Adipocyte (in vitro differentiated cells): ENCODE measurements at places on chromosomes 1 and 21.
A peak's percentile ranks its signal among the peaks of the same experiment; 100 is the strongest.

- no peak for DNase-seq
Measured at GRCh38 chr1:66502086-66502485, 31.9 kb upstream of the SGIP1 start.

DNA sequence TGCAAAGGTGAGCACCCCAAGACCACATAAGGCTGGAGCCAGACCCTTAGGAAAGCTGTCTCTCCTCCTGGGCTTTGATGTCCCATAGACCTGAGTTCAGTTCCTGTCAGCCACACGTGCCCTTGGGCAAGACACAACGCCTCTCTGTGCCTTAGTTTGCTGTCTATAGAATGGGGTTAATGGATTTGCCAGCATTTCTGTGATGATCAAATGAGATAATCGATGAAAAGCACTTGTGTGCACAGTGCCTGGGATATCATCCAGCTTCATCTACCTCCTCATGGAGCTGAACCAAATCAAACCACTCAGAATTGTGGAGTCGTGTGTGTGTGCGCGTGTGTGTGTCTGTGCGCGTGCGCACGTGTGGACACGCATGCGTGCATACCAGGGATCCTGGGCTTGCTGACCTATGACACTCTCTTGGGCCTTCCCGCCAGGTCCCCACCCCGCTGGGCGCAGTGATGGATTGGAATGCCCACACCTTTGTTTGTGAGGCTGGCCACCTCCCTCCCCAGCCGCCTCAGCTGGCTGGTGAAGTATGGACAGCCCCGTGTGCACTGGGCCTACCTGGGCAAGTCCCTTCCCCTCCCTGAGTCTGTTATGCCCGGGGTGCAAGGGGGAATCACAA is 5.2 kb downstream of the TTC22 start:
- DNase-seq = no peak

- no peak for DNase-seq
Measured at GRCh38 chr1:29599826-29600225, 363.5 kb downstream of the PTPRU start.

DNA sequence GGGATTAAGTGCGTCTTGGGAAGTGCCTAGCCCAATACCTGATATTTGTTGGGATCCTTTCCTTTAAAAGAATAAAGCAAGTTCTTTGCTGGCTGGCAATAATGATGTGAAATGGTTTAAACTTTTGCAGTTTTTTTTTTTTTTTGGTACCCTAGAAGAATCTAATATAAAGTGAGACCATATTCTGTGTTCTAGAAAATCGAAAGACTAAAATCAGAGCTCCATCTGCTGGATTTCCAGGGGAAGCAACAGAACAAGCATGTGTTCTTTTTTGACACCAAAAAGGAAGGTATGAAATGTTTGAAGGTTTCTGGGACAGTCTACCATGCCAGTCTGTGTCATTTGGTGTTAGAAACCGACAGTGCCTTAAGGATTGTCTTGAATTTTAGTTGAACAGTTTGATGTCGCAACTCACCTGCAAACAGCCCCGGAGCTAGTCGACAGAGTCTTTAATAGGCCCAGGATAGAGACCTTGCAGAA is 6.4 kb downstream of the UTP11 start:
- DNase-seq = peak; percentile 67

GRCh38 chr21:28427394-28428022 is 565.2 kb downstream of the LTN1 start:
- no peak for DNase-seq

GRCh38 chr21:31713973-31714740 is 17.8 kb downstream of the SCAF4 start:
- DNase-seq = peak; percentile 30

GRCh38 chr1:90475631-90476030 is 241.5 kb downstream of the BARHL2 start:
- DNase-seq = peak; percentile 27

DNA sequence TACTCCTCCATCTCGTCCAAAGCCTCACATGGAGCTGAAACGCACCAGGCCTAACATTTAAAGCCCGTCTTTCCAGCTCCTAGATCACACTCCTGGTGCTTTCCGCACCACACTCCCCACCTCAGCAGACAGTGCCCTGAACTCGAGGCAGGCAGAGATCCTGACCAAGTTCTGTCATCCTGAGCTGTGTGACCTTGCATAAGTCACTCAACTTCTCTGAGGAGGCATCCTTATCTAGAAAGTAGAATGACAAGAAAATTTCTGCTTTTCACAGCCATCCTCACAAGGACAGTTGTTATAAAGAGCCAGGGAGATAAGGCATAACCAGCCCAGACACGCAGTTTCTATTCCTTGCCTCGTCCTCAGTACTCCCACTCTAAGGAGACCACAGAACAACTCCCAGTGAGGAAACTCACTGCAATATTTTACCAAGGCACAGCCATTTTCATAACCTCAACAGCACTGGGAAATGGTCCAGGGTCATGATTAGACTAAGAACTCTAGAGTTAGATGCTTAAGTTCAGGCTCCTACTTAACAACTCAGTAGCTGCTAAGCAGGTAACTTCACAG is 3.1 kb downstream of the LRP8 start:
- DNase-seq = no peak

- DNase-seq = no peak
Measured at GRCh38 chr1:17205652-17206051, 724 bp downstream of the PADI1 start.

- DNase-seq = no peak
Measured at GRCh38 chr1:117600966-117601365, 4.9 kb upstream of the TENT5C start.

DNA sequence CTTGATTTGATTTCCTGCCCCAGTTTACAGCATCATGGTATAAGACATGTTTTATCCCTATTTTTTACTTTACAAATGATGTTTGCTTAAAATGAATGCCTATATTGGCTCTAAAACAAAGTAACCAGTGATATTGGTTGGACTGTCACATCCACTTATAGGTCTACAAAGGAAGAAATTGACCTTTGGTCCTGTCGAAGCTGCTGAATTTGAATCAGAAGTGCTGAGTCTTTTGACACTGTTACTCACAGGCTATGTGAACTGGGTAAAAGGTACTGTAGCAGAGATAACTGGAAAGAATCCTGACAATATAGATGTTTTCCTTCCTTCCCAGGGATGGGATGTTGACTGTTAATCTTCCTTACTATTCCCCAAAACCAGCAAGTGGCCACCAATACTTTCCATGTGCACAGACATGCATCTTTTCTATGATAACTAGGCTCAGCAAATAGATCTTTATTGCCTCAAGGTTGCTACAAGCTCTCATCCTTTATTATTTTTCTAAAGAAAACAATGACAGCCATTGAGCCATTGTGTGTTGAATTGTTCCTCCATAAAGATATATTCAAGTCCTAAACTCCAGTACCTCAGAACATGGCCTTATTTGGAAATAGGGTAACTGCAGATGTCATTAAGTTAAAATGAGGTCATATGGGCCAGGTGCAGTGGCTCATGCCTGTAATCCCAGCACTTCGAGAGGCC is 175.9 kb upstream of the NR5A2 start:
- no peak for DNase-seq

DNA sequence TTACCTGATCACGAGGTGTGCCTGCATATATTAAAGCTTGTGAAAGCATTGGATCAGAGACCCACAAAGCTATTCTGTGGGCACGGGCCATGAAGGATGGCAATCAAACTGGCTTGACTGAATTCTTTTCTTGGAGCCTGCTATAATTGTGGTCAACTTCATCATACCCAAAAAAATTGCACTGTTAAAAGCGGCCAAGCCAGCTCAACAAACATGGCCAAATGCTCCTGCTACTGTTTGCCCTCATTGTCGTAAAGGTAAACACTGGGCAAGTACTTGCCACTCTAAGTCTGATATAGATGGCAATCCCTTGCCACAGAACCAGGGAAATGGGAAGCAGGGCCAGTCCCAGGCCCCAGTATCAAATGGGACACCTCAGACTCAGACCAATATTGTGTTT is 6.6 kb upstream of the GSTM5 start:
- no peak for DNase-seq

GRCh38 chr1:232211149-232211548 is 418.8 kb downstream of the SIPA1L2 start:
- DNase-seq = no peak

DNA sequence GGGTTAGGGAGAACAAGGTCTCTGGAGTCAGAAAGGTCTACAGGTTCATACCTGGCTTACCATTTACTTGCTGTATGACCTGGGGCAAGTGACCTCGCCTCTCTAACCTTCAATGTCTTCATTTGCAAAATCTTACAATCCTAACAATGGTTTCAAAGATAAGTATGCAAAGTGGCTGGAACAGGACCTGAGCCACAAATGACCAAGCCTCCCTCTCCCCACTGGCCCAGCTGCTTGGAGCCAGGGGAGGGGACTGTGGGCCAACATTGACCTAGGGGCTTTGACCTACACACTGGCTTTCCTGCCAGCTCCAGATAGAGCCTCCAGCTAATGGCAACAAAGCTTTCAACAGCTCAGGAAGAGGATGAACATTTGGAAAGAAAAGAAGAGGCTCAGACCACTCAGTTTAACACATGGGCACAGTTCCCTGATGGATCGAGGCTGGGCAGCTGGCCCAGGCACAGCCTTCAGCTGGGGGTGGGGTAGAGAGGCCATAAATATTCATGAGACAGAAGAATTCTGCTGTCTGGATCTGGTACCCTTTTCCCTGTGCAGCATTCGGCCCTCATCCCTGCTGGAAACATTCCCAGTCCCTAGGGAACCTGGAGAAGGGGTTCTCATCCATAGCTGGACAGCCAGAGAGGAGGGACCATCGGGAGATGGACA is 12.9 kb downstream of the PTAFR start:
- DNase-seq = no peak

DNA sequence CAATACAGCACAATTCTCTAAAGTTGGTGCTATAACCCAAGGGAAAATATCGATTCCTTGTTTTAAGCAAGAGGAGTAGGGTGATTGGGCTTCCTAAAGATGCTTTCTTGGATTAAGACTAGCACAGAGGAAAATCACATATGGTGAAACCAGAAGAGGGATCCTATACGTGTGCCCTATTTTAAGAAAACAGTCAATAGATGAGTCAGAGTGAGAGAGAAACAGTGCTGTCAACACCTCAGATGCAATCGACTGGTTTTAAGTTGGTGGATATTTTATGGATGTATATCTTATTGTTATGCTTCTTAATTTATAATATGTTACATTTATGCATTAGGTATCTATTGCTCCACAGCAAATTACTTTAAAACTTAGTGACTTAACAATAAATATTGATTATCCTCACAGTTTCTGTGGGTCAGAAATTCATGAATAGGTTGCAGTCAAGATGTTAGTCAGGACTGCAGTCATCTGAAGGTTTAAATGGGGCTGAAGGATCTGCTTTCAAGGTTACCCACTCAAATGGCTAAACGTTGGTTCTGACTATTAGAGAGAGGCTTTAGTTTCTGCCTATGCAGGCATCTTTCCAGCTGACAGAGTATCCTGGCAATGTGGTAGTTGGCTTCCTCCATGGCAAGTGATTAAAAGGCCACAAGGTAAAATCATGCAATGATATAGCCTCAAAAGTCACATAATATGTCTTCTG is 61.6 kb upstream of the DEPDC1 start:
- DNase-seq = no peak

- DNase-seq = no peak
Measured at GRCh38 chr21:45862543-45863207, 118.9 kb upstream of the COL6A1 start.

DNA sequence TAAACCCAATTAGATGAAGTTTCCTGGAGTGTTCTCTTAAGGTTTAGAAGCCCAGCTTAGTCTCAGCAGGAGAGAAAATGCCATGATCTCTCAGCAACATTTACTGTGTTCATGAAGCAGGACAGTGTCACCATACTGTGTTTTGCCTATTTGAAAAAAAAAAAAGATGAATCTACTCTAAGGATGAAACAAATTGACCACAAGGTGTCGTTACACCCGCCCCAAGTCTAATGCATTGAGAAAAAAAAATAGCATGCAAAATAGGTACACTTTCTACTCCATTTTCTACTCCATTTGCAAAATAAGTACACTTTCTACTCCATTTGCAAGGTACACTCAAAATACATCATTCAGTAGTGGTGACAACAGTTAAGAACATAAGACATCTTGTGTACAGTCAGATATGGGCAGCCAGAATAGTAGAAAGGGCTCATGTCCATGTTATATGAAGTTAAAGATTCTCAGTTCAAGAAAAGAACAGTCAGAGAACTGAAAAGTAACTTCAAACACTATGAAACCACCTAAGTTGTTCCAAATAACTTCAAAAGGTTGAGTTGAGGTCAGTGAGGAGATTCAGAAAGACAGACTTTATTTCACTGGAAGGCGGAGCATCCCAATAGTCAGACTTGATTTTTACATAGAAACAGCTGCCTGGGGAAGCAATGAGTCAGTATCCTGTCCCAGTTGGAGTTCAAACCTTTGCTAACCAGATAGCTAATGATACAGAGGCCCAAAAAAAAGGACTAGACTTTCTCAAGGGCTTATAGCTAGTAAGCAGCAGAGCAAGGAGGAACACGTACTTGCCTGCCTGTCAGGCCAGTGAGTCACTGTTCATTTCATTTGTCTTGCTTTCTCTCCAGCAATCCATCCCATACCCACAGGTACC is 13.3 kb downstream of the PLPPR5 start:
- DNase-seq = peak; percentile 56

DNA sequence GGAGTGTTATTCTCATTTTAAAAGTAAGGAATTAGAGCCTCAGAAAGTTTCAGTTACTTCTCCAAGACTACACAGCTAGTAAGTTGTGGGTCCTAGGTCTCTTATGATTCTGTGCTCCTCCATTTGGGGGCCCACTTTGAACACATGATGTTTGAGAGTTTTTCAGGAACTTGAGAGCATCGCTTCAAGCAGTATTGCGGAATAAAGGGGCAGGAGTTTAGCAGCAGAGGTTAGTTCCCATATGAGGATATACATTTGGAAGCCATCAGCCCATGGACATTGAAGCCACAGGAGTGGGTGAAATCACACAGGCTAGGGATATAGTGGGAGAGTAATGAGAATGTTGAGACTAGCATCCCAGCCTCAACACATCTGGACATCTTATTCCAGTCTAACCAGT is 143.2 kb downstream of the RASAL2 start:
- no peak for DNase-seq

DNA sequence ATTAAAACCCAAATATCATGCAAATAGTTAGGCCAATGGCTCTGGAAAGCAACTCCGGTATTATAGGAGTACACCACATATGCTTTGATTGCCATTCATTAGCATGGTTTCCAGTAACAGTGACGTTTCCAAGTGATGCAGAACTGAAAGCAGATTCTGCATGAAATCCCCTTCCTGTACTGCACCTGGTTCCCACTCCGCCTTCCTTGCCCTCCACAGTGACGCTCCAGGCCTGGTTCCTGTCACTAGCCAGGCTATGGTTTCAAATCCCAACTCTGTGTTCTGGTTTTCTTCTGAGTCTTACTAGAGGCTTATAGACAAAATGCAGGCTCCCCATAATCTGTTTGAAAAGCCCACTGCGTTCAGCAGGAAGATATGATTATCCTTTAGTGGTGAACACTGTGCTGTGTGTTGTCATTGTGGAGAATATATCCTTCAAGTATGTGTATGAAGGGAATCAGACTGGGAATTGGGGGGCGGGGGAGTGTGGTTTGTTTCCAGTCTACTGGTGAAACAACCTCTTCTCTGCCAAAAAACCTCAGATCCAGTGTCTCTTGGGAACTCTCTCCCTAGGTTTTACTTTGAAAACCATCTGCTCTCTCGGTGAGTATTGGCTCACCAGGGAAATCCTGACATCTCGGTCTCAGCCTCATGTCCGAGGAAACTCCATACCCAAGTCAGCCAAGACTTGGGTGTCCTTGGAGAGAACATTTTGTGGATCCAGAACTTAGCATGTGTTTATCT is 78.7 kb downstream of the TYW3 start:
- no peak for DNase-seq

- no peak for DNase-seq
Measured at GRCh38 chr1:145795257-145795881, 28.5 kb downstream of the RNF115 start.
